Retinal pigment epithelial cell (primary cell): ENCODE measurements at places on chromosomes 2 and 18.

- DNase-seq: no peak
These were observed 27.0 kb downstream of the NRP2 start for GRCh38 chr2:205709319-205709718.

- no peak for DNase-seq
These were observed 276.8 kb upstream of the PARD3B start for GRCh38 chr2:204268458-204268857.

DNA sequence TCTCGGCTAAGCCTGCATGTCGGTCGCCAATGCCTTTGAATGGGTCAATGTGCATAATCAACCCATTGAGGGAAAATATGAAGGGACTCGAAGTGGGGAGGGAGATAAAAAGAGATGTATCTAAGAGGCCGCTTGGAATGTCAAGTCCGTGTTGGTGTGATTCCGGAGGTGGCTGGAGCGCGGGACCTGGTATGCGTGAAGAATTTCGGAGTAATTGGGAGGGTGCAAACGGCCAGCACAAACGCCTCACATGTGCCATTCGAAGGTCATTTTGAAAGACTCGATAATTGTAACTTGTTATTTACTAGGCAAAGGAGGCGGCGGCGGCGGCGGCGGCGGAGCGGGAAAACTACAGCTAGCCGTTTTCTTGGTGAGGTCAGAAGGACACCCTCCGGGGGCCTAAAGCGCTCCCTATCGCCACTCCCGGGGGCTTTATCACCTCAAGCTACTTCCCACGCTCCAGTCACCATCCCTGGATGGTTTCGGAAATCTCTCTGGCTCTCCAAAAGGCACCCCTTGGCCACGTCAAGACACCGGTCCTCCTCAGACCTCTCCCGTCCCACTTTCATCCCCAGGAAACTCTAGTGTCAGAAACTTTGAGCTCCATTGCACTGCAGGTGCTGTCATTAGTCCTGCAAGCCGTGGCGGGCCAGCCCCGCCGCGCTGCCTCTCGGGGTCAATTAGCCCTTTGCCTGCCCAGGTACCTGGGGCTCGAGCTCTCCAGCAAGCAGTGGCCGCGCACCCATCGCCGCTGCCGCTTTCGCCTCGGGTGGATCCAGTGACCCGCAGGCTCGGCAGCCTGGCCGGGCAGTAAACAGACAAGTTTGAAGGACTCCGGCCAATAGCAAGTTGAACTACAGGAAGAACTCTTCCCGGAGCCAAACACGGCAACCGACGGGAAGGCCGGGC lies 1.5 kb downstream of the ERBB4 start:
- no peak for DNase-seq

DNA sequence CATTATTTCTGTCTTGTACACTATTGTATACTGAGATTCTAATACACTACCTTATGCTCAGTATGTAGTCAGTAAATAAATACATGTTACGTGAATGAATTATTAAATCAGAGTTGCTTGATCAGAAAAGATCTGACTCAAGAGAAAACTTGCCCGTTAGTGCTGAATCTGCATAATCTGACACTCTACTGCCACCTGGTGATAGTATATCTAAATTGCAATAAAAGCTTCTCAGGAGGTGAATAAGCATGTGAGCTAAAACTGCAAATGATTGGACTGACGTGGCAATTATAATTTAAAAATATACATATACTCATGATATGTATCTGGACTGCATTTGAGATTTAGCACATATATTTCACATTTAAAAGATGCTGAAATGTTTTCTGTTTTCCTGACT lies 70.4 kb downstream of the KIAA1328 start:
- DNase-seq: no peak

DNA sequence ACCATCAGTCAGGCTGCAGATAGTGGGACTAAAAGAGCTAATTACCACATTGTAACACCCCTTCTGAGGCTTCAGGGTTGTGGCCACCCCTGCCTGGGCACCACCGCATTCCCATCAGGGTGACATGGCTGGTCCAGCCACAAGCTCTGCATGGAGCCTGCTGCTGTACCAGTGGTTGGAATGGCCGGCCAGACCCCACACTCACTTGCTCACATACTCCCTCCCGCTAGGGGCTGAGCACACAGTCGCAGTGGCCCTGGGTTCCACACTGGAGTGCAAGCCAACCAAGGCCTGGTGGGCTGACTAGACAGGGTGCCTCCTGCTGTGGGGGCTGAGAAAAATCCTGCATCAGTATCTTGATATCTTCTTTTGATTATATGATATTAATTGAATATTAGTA lies 182.8 kb upstream of the STK17B start:
- no peak for DNase-seq

DNA sequence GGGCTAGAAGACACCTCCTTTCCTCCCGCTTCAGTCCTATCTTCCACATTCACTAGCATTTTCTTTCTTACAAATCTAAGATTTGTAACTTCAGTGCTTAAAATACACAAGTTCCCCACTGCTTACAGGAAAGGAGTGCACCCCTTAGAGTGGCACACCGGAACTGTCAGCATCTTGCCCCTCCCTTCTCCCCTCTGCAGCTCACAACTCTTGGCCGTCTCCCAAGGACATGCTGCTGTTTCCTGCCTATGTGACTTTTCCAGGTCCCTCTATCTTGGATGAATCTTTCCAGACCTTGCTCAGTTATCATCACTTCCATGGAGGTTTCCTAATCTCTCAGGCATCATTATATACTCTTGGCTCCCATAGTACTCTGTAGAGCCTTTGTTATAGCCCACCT lies 334.8 kb downstream of the CELF4 start:
- DNase-seq: no peak

DNA sequence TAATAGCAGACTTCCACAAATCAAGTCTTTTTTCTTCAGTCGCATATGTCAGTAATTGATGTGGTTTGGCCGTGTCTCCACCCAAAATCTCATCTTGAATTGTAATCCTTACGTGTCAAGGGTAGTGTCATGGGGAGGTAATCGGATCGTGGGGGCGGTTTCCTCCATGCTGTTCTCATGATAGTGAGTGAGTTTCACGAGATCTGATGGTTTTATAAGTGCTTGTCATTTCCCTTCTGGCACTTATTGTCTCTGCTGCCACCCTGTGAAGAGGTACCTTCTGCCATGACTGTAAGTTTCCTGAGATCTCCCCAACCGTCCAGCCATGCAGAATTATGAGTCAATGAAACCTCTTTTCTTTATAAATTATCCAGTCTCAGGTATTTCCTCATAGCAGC lies 478.8 kb downstream of the PTPRM start:
- no peak for DNase-seq

DNA sequence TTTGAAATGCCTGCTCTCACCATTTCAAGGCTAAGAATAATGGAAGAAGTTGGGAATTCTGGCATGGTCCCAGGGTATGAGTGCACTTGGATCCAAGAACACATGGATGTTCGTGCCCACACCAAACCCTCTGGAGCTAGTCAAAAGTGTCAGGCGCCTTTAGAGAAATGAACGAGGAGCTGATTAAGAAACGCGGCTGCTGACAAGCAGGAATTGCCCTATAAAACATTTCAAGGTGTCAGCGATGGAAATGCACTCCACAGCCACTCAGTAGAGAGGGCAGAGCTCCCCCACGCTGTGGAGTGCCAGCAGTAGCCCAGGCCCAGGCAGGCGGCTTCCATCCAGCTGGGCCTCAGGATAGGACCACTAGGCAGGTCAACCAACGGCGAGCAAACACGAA lies 213.7 kb downstream of the TTC32 start:
- DNase-seq: no peak

- no peak for DNase-seq
These were observed 3.4 kb downstream of the PXDN start for GRCh38 chr2:1740716-1741589.

DNA sequence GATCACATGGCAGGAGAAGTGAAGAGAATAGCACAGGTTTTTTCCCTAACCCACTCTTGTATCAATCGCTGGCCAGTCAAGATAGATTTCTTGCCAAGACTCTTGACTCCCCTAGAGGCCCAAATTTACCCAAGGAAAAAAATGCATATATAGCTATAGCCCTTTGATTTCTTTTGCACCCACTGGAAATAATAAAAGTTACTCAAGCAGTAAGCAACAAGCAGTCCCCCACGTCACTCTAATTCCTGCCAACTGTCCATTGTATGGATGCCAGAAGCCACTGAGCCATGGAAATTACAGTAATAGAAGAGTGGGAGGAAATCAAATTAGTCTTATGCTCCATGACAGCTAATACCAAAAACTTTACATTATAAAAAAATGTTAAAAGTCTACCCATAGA lies 125.3 kb upstream of the SLC39A10 start:
- DNase-seq: no peak

GRCh38 chr18:37662099-37662498 lies 96.5 kb upstream of the CELF4 start:
- DNase-seq: no peak

GRCh38 chr2:62227386-62228075 lies 31.6 kb downstream of the B3GNT2 start:
- DNase-seq: no peak

DNA sequence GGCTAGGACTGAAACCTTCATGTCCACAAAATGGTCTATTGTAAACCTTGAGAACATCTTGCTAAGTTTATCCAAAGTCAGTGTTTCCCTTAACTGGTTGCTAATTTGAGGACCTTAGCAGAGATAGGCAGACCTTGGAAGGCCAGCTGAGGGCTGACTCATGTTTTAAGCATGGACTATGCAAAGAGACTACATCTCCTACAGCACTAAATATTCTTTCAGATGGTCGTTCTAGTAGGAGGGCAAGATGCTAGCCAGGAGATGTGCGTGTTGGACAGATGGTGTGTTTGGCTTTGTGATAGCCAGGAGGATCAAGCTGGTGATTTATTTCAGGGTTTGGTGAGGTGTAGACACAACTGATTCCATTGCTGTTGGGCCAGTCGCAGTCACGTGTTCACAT lies 75.8 kb downstream of the NRP2 start:
- no peak for DNase-seq

DNA sequence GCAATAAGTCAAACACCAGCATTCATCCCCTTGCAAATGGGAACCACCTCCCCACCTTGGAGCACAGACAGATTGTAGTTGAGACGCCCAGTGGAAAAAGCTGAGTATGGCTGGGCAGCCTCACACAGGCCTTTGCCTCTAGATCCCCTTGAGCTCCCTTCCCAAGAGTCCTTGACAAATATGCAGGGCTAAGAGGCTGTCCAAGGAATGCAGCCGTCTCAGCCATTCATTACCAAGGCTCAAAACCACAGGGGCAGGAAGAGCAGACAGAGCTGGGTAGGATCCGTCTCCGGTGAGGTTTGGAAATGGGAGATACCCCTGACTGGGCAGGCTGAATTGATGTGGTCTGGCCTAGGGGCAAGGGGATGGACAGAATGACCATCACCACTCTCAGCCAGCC lies 557.1 kb downstream of the TNS1 start:
- DNase-seq: no peak

- DNase-seq: no peak
These were observed 41.9 kb upstream of the ZFP36L2 start for GRCh38 chr2:43268066-43268953.

GRCh38 chr2:102009557-102009956 lies 17.8 kb downstream of the IL1R2 start:
- DNase-seq: no peak

DNA sequence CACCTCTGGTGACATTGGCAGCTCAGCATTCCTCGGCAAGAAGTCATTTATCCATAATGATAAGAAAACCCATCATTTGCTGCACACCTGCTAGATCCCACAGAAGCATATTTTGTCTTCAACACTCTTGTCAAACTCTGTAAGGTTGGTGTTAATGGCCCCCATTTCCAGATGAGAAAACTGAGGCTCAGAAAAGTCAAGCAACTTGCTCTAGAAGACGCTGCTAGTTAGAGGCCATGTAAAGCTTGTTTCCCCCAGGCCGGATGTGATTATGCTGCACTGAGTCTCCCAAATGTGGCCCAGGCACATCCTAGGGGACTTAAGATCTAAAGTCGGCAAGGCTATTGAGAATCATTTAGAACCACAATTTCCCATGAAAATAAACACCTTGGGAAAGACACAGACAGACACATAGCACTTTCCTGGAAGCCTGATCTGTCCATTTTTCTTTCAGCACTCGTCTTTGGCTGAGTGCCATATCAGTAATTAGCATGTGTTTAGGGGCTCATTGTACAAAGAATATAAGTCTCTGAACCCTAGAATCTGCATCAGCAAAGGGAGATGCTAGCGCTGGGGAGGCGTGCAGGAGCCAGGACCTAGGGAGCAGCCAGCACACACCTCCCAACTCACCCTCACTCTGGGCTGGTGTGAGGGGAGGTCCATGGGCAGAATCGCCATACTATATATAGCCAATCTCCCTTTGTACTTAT lies 39.3 kb downstream of the C1QL2 start:
- DNase-seq: no peak

DNA sequence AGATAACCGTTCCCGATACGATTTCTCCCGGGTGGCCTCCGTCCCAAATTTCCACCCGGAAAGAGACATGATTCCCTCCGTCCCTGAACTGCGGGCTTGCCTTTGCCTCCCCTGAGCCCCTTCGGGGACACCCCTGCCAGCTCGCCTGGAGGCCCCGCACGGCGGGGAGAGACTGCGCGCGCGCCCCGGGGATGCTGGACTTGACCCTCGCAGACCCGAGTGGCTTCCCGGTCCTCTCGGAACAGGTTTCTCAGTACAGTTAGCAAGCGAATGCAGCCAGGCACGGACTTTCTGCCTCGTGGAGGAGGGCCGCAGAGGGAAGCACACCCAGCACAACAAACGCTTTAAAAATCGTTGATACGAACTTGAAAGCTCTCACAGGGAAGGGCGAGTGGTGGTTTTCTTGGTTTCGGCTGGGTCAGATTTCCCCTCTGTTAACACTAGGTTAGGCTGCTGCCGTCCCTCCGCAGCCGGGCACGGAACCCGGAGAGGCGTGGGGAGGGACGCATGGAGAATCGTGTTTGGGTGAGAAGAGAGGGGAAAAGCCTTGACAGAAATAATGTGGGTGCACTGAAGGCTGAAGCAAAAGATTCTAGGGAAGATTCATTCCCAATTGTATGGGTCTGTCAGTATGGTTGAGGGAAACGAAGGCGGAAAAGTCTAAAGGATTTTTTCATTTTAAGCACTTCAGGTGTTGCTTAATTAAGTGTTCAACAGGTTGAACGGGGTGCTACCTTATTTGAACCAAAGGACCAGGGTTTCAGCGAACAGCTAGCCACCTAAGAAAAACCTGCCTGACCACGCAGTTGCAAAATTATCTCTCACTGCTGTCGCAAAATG lies 916 bp downstream of the TNFRSF11A start:
- DNase-seq: no peak

GRCh38 chr2:38499548-38500282 lies 103.0 kb downstream of the HNRNPLL start:
- DNase-seq: peak; percentile 8

GRCh38 chr2:204321910-204322751 lies 223.1 kb upstream of the PARD3B start:
- DNase-seq: no peak

GRCh38 chr18:6982398-6982797 lies 135.2 kb downstream of the LAMA1 start:
- DNase-seq: no peak

- no peak for DNase-seq
These were observed 66.1 kb upstream of the NXPH2 start for GRCh38 chr2:138846216-138846821.

- no peak for DNase-seq
These were observed 85.4 kb downstream of the FMNL2 start for GRCh38 chr2:152420363-152420762.

- DNase-seq: no peak
These were observed 95.8 kb upstream of the GPC1 start for GRCh38 chr2:240339411-240340360.

GRCh38 chr2:79910643-79911042 lies 393.9 kb downstream of the LRRTM1 start:
- no peak for DNase-seq
